Natural killer cell (primary cell): ENCODE measurements at places on chromosomes 5 and 9.

DNA sequence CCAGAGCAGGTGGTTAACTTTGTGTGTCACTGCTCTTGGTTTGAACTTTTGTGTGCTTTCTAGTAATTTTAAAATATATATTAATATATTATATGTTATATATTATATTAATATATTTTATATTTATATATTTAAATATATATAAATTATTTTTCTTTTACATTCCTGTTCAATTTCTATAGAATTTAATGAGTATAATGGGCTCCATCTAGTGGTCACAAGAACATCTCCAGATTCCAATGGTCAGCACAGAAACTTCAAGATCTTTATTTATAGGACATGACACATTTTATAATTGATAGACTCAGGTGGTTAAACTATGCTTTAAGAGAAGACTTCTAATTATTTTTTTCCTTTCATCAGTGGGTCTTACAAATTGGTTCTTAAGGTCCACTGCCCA is 39.1 kb downstream of the COL23A1 start:
- peak; percentile 15 for DNase-seq

DNA sequence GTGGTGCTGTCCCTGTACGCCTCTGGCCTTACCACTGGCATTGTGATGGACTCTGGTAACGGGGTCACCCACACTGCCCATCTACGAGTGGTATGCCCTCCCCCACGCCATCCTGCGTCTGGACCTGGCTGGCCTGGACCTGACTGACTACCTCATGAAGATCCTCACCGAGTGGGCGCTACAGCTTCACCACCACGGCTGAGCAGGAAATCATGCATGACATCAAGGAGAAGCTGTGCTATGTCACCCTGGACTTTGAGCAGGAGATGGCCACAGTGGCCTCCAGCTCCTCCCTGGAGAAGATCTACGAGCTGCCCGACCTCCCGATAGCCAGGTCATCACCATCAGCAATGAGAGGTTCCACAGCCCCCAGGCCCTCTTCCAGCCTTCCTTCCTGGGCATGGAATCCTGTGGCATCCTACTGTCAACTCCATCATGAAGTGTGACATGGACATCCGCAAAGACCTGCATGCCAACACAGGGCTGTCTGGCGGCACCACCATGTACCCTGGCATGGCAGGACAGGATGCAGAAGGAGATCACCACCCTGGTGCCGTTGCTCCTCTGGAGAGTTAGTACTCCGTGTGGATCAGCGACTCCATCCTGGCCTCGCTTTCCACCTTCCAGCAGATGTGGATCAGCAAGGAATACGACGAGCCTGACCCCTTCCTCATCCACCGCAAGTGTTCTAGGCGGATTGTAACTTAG is 434.2 kb upstream of the RGMB start:
- DNase-seq = no peak

DNA sequence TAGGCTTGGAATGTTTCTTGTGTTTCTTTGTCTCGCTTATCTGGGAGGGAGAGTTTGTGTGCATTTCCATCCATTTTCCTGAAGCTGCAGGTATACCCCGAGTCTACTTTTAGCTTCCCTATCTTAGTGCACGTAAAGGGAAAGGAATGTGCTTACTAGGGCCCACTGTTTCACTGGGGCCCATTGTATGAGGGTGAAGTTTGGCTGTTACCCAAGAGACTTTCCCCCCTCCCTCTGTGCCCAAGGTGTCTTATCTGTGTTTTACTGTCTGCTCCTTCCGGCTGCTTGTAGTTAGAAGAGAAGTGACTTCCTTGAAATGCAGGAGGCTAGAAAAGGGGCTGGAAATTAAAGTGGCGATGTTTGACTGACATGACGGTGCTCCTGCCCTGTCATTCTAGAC is 12.1 kb upstream of the BTNL3 start:
- peak; percentile 11 for DNase-seq

DNA sequence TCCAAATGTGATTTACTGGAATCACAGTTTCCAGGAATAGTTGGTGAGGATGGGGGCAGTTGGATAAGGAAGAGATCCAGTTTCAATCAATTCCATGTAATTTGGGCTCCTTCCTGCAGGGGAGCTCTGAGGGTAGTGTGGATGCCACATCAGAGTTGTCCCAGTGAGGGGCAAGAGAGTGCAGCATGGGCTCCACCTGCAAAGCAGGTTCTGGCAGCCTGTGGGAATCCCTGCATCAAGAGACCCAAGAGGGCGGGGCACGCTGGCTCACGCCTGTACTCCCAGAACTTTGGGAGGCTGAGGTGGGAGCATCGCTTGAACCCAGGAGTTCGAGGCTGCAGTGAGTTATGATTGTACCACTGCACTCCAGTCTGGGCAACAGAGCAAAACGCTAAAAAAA is 188.5 kb downstream of the CACNA1B start:
- no peak for DNase-seq

DNA sequence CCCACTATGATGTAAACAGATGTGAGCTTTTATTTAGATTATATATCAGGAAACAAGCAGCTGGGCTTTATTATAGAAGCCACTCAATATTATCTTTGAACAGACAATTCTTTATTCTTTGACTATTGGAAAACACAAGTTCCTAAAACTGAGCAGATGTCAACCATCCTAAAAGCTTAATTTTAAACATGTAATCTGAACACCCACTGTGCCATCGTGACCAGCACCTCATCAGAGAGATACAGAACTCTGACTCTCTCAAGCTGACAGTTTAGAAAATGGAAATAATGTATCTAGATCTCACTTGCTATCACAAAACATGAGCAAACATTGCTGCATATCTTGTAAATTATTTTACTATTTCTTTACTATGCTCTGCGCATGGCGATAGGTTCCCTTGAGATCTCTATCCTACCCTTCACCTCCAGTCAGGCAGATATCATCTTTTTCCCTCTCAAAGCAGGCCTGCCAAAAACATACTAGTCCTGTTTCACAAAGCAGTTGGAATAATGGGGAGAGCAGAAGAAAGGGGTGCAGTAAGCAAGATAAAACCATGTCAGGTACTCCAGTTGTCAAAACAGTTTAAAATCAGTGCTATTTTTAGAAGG is 151.0 kb downstream of the KIAA0825 start:
- DNase-seq = no peak

GRCh38 chr5:144310621-144311020 is 139.9 kb downstream of the KCTD16 start:
- DNase-seq = no peak

DNA sequence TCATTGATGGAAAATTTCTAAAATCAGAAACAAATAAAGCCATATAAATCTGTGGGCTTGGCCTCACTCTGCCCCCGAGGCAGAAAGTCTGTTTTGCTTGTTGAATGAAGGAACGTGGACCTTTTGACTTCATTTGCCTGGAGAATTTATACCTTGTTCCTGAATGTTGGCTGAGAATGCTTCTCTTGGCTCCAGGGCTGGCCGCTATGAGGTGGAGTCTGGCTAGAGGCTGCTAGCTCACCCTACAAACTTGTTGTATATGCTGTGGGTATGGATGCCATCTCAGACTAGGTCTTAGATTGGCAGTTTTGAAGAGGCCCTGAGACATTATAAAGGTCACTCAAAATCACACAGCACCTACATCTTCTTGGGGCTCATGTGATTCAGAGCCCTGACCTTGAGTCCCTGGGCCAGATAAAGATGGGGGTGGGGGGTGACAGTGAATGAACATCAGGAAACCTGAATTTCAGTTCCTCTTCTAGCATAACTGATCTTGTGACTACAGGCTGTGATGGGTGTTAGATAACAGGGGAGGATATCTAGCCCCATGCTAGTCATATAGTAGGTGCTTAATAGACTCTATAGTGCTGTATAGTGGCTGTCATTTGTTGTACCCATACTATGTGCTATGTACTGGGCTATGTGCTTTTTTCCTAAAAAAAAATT is 2.8 kb downstream of the GM2A start:
- DNase-seq = no peak

GRCh38 chr5:178314061-178314660 is 81.6 kb upstream of the PHYKPL start:
- no peak for DNase-seq

DNA sequence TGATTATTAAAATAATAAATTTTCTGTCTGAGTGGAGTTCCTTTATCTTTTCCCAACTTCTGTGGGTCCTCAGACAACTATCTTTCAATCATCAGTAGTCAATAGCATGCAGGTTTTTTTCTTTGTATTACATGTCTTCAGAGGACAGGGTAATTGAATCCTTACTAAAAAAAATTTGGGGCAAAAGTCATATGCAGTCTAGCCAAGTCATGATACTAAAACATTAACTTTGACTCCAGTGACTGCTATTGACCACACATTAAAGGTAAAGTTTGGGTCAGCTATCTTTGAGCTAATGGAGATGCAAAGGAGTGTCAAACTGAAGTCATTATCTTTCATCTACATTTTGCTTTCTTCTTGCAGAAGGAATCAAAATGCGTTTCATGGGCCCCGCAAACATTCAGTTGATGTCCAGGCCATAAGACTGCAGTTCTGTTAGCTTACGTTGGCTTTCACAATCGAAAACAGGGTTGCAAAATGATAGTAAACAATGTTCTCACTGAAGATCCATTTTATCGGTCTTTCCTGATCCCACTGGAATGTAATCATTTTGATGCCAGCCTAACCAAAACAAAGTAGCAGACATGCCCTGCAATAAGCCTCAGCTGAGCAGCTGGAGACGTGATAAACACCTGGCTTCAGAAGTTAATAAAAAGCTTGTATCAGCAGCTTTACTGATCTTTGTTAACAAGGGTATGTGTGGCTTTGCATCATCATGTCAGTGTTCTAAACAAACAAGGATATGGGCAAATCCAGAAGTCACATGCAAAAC is 186.1 kb upstream of the PRLR start:
- no peak for DNase-seq

GRCh38 chr5:152084476-152084875 is 159.8 kb upstream of the GLRA1 start:
- DNase-seq = no peak

GRCh38 chr9:35662437-35662836 is 2.6 kb downstream of the ARHGEF39 start:
- DNase-seq = no peak

DNA sequence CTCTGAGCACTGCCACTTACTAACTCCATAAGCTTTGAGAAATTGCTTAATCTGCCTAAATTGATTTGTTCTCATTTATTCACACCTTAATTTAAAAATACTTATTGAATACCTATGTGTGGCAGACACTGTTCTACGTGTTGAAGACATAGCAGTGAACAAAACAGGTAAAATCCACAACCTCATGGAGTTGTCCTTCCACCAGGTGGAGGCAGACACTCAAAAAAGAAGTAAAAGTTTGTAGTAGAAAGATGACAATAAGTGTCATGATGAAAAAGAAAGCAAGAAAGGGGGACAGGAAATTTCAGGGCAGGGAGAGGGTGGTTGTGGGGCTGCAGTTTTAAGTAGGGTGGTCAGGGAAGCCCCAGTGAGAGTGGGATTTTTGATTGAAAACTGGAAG is 94.9 kb downstream of the SREK1 start:
- DNase-seq = no peak

GRCh38 chr5:137753691-137754187 is 424 bp downstream of the HNRNPA0 start:
- no peak for DNase-seq

DNA sequence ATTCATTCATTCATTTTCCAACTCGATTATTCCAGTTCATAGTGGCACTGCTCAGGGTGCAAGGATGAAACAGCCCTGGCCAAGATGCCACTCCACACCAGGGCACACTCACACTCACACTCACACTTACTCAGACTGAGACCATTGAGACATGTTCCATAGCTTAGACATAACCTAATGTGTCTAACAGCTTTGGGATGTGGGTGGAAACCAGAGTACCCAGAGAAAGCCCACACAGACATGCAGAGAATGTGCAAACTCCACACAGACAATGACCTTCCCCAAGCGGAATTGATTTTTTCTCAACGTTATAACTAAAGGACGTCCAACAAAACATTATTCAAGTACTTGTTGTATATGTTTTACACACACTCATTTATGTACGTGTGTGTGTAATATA is 1363.5 kb downstream of the EFNA5 start:
- no peak for DNase-seq

DNA sequence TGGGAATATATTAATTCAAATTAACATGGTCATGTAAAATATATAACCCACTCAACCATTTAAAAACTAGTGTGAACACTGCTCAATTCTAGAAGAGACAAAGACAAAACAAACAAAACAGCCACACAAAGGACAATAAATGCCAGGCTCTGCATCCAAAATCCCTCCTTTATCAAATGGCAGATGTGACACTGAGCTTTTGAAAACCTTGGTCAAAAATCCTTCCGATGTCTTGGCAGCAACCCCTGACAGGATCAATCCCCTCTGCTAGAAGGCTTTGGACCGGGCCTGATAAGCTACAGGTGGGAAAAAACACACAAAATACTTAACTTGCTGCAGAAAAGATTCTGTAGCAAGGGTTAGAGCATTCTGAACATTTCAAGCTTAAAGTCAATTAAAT is 61.5 kb downstream of the ZFR start:
- DNase-seq = no peak

DNA sequence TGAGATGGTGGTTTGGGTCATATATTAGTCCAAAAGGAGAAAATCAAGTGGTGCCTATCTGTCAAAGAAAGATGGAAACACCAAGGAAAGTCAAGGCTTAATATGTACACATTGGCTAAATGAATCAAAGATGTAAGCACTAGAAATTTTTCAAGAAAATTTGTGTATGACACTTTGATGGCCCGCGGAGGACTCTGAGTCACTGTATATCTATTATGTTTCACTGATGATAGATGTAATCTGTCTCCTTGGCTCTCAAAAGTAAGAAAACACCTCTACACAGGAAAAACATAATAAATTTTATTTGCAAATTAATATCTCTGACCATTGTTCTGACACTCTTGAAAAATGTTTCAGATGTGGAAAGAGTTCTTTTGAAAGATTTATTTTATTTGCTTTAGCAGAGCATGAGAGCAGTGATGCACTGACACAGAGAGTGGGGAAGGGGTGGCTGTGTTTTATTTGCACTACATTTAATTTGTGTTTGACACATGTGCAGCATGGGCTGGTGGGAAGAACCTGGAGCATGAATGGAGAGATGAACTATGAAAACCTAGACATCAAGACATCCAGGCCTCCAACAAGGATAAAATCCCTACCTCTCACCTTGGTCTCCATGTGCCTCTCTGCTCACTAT is 180.8 kb upstream of the GAS1 start:
- DNase-seq = no peak

DNA sequence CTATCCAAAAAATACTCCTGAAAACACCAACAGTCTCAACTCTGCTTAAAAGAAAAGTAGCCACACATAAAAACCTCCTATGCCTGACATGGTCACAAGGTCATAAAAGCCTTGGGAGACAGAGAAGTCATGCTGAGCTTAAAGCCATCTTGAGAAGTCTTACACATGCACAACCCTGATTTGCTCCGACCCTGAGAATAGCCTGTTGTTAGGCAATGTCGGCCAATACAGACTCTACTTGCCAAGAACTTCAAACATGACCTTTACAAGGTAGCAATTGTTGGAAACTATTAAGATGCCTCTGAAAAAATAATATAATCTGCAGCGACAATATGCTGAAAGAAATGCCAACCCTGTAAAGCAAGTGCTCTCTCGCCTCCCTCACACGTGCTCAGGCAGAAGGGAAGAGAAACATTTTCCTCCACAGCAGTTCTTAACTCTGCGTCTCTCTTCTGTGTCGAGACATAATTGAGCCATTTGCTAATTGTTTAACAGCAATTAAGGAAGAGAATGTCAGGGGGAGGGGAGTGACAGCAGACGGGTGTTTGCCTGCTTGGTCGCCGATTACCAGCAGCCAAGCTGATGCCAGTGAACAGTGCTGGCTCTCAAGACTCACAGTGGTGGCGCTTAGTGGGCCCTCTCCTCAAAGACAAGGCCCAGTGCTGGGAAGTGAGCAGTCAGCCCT is 393.6 kb downstream of the SPOCK1 start:
- DNase-seq = no peak

- peak; percentile 66 for DNase-seq
These were observed 61.3 kb downstream of the ENC1 start for GRCh38 chr5:74579215-74579614.
